Stimulated activated CD8-positive, alpha-beta memory T cell treated with anti-CD3 and anti-CD28 coated beads, Interleukin-4, amount 100 ng/mL, for 4 hours (primary cell): ENCODE measurements at places on chromosomes 5 and 9.
A peak's percentile ranks its signal among the peaks of the same experiment; 100 is the strongest.

- no peak for DNase-seq
These were observed 426.3 kb upstream of the TLE4 start for GRCh38 chr9:79145442-79145841.

- DNase-seq, result no peak
These were observed 92.9 kb upstream of the PTPN3 start for GRCh38 chr9:109590966-109591365.

- DNase-seq, result no peak
These were observed 30.4 kb upstream of the SLIT3 start for GRCh38 chr5:169331292-169331852.

DNA sequence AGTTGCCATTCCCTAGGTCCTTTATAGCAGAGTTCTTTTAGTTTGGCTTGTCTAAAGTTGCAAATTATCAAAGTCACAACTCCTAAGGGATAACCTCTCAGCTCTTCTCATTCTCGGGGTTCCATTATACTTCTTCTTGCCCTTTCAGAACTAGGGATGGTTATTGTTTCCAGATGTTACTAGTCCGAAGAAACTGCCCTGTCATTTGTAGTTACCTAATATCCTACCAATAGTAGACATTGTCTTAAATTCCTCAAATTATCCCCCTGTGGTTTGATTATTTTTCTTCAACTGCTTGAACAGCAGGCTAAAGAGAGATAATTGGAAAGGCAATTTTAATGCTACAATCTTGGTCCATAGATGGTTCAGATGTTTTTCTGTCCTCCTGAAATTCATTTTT, 709.8 kb downstream of the KCTD16 start:
- DNase-seq, result no peak

DNA sequence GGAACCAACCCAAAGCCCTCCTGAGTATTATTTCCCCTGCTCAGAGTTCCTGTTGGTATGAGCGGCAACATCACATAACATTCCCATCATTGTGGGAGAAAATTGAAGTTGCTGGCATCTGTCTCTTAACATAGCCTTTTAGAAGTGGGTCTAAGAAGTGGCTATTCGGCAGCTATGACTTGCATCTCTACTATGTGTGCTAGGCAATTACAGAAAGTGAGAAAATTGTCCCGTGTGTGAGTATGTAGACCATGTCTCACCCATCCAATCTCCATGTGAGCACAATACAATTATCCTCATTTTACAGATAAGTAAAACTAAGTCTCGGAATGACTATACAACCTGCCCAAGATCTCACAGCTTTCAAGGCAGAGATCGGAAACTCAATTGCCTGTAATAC, 239.4 kb upstream of the ZNF462 start:
- DNase-seq, result no peak

DNA sequence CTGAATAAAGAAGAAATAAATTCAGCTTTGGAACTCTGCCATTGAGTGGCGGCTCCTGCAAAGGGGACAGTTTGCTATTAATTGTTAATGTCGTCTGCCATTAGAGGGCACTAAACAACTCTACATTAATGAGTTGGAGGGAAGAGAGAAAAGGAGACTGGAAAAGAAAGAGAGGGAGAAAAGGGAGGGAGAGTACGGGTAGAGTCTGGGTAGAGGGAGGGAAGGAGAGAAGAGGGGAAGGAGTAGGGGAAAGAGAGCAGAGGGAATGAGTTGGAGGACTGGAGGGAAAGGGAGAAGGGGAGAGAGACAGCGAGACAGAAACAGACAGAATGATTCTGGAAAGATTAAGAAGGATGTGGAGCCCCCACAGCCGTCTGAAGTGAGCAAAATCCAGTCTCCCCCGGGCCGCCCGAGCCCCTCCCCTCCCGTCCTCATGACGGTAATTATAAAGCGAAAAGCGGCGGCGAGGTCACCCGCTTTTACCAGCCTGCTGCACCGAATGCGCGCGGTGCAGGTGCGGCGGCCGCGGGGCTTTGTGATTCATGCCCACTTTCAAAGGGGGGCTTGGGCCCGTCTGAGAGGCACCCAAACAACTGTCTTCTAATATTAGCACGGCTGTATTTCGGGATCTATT, 1.9 kb upstream of the FST start:
- DNase-seq, result no peak

GRCh38 chr9:13461414-13461991, 182.0 kb upstream of the MPDZ start:
- DNase-seq, result no peak

- no peak for DNase-seq
These were observed 156.1 kb upstream of the MRPS30 start for GRCh38 chr5:44652674-44653073.

DNA sequence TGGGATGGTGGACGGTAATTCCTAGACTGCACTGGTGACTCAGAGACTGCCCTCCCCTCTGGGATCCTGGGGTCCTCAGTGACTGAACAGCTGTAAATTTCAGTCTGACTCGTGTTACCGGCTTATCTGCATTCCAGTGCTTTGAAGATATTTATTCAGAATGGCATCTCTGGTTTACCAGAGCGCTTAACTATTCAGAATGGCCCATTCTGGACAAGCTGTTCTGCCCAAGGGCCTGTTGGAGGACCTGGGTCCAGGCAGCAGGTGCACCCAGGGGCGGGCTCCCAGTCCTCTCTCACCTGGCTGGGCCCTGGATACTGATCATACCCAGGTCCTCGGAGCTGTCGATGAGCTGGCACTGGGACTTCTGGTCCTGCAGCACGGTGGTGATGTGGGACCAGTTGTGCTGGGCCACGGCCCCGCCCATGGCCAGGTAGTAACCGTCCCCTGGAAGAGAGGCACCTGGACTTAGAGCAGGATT, 48.0 kb downstream of the SARDH start:
- no peak for DNase-seq

- DNase-seq, result no peak
These were observed 25.6 kb downstream of the CARNMT1 start for GRCh38 chr9:75002422-75003023.

GRCh38 chr9:121812159-121812735, 160.8 kb downstream of the DAB2IP start:
- no peak for DNase-seq

DNA sequence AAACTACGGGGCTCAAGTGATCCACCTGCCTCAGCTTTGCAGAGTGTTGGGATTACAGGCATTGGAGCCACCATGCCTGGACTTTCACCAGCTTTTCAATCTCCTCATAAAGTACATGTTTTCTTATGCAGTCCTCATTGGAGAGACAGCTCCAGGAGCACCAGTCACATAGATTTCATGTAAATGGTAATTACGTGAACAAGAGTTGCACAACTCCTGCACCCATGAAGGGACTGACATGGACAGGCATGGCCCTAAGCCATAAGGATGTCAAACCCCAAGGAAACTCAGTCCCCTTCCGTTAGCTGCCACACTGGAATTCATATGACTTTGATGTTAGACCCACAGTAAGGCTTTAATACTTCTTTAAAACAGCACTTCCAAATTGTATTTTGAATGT, 7.6 kb upstream of the ADGRV1 start:
- DNase-seq, result no peak

GRCh38 chr5:43412644-43413043, 453 bp upstream of the CCL28 start:
- no peak for DNase-seq

DNA sequence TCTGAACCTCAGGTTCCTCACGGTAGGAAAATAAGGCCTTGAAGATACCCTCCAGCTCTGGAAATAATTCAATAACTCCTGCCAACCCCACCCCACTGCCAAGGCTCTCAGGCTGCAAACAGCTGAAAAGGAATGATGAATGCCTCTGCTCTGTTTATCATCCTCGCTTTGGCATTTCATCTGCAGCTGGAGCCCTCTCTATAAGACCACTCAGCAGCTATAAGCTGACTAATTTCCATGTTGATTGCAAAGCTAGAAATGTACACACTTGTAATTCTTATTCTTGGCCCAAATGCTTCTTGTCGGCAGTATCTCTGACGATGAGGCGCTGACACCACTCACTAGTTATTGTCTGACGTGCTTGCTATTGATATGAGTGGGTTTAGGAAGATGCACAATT, 408.4 kb upstream of the NMUR2 start:
- no peak for DNase-seq

DNA sequence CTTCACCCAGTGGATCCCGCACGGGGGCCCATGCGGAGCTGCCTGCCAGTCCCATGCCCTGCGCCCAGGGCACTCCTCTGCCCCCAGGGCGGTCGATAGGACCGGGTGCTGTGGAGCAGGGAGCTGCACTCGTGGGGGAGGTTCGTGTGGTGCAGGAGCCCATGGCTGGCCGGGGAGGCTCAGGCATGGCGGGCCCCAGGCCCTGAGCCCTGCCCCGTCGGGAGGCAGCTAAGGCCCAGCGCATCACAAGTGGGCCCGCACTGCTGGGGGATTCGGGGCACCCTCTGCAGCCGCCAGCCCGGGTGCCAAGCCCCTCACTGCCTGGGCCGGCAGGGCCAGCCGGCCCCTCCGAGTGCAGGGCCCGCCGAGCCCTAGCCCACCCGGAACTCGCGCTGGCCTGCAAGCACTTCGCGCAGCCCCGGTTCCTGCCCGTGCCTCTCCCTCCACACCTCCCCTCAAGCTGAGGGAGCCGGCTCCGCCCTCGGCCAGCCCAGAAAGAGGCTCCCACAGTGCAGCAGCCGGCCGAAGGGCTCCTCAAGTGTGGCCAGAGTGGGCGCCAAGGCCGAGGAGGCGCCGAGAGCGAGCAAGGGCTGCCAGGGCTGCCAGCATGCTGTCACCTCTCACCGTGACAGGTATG, 221.1 kb upstream of the RORB start:
- no peak for DNase-seq

GRCh38 chr5:177496727-177497291, 595 bp downstream of the PDLIM7 start:
- no peak for DNase-seq

DNA sequence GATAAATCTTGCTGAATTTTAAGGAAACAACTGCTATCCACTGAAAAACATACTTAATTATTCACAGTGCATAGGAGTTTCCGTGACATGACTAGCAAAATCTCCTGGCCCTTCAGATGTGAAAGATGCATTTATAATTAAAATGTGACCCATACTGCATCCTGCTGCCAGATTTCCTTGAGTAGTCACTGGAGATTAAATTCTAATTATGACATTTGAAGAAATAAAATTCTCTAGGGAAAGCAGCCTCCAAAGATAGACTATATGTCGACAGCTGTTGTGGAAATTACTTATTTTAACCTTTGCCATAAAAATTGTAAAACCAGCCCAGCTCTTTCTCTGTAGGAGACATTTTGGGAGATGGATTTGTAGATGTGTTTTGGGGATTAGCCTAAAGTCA, 193.6 kb upstream of the SMC2 start:
- DNase-seq, result no peak

- no peak for DNase-seq
These were observed 13.3 kb upstream of the RNF130 start for GRCh38 chr5:180084638-180085561.

GRCh38 chr5:131944702-131945550, 537 bp downstream of the MEIKIN start:
- DNase-seq, result no peak

GRCh38 chr9:127723444-127723843, 7.6 kb downstream of the TTC16 start:
- DNase-seq, result no peak

DNA sequence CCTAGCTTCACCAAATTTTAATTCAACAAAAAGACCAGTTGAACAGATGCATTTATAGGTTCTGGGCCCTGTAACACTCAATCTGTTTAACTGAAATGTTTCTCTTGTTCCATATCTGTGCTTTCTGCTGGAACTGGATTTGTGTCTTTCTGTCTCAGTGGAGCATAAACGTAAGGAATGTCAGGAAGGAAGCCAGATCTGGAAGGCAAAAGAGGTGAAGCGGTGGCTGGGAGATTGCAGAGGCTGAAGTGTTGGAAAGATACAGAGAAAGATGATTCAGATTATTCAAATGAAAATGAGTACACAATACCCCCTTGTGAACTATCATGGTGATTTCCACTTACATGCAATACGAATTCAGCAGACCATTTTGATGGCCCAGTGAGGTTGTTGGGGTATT, 406.8 kb downstream of the BRINP1 start:
- DNase-seq, result no peak

DNA sequence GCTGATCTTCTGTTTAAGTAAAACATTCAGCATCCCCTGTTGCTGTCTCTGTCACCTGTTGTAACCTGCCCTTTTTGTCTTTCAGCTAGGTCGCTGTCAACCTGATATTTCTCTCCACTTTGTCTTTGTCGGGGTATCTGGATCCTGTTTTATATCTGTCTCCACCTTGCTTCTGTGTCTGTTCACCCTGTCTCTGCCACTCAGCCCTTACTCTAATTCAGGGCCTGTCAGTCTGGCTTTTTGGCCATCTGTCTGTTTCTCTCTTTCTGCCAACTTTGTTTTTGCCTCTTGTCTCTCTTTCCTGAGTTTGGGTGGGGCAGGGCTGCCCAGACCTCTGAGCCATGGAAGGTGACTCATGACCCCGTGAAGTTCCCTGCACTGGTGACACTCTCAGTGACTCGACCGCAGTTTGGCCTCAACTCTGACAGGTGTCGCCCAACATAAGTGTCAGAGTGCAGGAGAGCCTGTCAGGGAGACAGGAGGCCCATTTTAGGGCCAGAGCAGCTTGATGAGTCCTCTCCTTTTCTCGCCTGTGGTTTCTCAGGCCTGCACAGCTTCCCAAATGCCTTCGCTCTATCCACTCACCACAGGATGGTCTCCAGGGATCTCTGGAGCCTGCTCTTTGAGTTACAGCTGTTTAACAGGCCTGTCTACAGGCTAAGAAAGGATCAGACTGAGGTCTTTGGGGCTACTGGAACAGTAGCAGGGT, 868 bp downstream of the ZBTB43 start:
- peak; percentile 59 for DNase-seq

GRCh38 chr9:8206720-8207119, 407.1 kb upstream of the DMAC1 start:
- no peak for DNase-seq

DNA sequence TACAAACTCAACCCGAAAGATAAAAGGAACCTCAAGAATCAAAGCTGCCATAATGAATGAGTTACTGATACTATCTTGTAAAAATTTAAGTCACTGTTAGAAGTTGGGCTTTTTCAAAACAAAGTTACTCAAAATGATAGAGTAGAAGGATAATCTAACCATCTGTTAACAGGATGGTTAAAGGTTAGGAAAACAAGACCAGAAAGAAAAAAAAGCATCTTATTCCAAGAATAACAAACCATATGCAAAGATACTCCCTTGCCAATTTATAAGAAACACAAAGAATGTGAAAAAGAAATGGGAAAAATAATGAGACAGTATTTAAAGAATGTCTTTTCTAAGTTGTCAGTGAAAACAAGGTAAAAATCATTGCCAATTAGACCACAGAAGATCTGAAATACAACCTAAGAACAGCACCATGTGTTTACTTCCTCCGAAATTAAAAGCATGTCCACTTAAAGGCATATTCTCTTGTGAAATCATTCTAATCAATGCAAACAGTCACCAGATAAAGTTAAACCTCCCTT, 51.2 kb downstream of the STRBP start:
- DNase-seq, result no peak

GRCh38 chr5:64969578-64969977, 200.8 kb downstream of the CWC27 start:
- no peak for DNase-seq

- no peak for DNase-seq
These were observed 4.1 kb upstream of the HDHD3 start for GRCh38 chr9:113380869-113381378.

GRCh38 chr5:119243888-119244287, 111.9 kb upstream of the TNFAIP8 start:
- no peak for DNase-seq

- no peak for DNase-seq
These were observed 268.3 kb upstream of the WWC1 start for GRCh38 chr5:168023191-168023590.
